ENCODE measurements at places on chromosomes 13 and 19.

DNA sequence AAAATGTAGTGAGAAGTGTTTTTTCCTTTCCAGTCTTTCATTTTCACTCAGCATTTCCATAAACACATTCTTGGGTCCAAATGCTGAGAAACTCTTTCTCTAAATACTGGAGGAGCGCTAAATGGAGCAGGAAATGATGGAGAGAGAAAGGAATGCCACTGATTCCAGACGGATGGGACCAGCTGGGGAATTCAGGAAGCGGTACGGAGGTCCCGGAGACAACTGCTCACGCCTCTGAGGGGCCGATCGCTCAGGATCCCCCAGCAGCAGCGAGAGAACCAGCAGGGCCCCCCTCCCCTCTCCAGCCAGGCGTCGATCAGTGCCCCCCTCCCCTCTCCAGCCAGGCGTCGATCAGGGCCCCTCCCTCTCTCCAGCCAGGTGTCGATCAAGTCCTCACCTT lies 13.2 kb downstream of the RASA3 start:
- no peak for DNase-seq

GRCh38 chr19:17943274-17944221 lies 10.7 kb downstream of the CCDC124 start:
- DNase-seq = no peak

- DNase-seq = no peak
These were observed 32.5 kb downstream of the DLEU7 start for GRCh38 chr13:50810998-50811397.

DNA sequence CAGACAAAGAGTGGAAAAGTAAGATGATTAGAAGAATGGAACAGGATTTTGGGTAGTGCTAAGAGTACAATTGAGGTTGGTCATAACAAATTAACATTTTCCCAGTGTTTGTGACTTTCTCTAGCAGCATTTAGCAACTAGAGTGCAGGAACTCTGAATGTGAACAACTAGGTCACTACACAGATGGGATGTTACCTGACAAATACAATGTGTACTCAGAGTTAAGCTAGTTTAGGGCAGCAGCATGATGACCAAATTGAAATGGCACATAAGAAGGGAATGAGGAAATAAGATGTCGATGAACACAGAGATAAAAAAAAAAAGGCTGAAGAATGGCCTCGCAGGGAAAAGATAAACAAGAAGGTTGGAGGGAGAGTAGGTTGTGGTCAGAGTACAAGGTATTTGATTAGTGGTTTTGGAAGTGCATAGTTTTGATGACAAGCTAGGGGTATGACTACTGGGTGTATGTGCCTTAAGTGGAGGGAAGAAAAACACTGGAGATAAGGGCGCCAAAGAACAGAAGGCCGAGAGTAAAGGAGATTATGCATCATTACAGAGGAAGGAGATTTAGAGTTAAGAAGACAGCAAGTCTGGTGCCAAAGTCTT lies 381.1 kb downstream of the FGF14 start:
- DNase-seq = no peak

- DNase-seq = no peak
These were observed 33.2 kb downstream of the CILP2 start for GRCh38 chr19:19571071-19571786.

DNA sequence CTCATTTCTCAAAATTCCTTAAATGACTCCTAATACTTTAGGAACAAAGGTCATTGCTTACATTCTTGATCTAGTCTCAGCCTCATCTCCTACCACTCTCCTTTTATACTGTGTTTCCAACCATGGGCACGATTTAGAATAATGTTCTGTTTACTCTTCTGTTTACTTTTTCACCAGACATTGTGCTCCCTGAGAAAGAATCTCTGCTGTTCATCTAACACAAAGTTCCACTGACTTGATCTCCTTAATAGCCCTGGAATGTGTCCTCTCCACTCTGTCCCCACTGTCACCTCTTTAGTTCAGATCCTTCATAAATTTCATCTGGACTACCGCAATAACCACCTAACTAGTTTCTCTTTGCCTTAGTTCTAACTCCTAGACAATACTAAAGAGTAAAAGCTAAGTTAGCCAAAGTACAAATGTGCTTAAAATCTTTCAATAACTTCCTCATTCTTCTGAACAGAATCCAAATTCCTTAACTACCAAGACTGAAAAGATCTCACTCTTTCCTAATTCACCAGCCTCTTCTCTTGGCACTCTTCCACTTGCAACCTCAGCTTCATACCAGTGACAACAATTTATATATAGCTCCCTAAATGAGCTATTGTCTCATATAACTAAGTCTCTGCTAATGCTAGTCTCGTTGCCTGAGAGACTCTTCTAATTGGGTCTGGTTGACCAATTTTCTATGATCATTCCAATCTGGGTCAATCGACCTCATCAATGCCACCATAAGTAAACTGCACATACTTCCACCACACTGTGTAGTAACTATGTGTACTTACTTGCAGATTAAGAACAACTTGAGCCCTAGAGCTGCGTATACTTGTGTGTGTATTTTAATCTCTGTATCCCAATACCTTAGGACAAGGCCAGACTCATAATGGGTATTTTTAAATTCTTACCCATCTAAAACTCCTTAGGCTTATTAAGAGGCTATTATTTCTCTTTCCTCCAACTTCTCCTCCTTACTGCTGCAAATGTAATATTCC lies 179.9 kb downstream of the VWA8 start:
- DNase-seq = no peak

DNA sequence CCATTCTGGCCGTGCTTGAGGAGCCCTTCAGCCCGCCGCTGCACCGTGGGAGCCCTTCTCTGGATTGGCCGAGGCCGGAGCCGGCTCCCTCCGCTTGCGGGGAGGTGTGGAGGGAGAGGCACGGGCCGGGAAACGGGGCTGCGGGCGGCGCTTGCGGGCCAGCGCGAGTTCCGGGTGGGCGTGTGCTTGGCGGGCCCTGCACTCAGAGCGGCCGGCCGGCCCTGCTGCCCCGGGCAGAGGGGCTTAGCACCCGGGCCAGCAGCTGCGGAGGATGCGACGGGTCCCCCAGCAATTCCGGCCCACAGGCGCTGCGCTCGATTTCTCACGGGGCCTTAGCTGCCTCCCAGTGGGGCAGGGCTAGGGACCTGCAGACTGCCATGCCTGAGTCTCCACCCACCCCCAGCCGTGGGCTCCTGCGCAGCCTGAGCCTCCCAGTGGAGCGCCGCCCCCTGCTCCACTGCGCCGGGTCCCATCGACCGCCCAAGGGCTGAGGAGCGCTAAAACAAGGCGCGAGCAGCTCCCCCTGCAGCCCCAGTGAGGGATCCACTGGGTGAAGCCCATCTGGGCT lies 76.5 kb downstream of the PCDH20 start:
- DNase-seq = no peak

- DNase-seq = no peak
These were observed 98.0 kb downstream of the PRR20E start for GRCh38 chr13:57264965-57265364.

DNA sequence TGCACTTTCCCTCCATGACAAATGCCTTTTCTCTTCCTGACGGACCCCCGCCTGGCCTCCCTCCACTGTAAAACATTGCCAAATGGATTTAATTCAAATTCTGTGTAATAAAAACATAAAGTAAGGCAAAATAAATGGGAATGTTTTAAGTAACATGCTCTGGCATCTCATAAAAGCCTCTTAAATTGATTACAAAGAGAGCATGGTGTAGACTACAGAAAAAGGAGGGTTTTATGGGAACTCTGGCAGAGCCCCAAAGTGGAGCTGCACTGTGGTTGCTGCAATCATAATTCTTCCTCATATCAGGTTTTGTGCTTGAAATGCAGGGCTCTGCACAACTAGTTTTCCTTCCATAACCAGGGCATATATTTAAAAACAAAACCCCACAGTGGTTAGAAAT lies 44.3 kb upstream of the SIAH3 start:
- no peak for DNase-seq

- no peak for DNase-seq
These were observed 250.9 kb downstream of the LIG4 start for GRCh38 chr13:107964395-107964794.

- DNase-seq = no peak
These were observed 4.4 kb downstream of the GSX1 start for GRCh38 chr13:27796544-27797227.

Measured in anterior cingulate cortex (tissue), 58 donors.